ENCODE measurements at places on chromosomes 4 and X. TPM values are rescaled to one million over a fixed set of nuclear protein-coding genes. Genes with fewer than 3 reads are reported as not detected.

TBC1D8B gene
- total RNA-seq, result 0.41 TPM

REPS2 gene
- 31.4 TPM for total RNA-seq

AFF2 gene
- 313 TPM for total RNA-seq

KCNIP4 gene
- total RNA-seq, result 16.7 TPM

SHROOM2 gene
- total RNA-seq, result 19.2 TPM

PPP4R3C gene
- not detected for total RNA-seq

CCDC110 gene
- 0.41 TPM for total RNA-seq

RBPJ gene
- total RNA-seq, result 77.0 TPM

SRPX2 gene
- total RNA-seq, result 0.41 TPM

DKK2 gene
- total RNA-seq, result 2.9 TPM

CPLX1 gene
- 1.2 TPM for total RNA-seq

ZBED1 gene
- 33.0 TPM for total RNA-seq

TMPRSS11D gene
- not detected for total RNA-seq

CD38 gene
- 1.6 TPM for total RNA-seq
